AG09309 (cell line): ENCODE measurements at places on chromosomes 5 and 9.

- no peak for DNase-seq
These were observed 130.9 kb downstream of the C9orf50 start for GRCh38 chr9:129489838-129490582.

GRCh38 chr5:56409331-56410190 lies 176.4 kb upstream of the ANKRD55 start:
- DNase-seq, result peak; percentile 54

DNA sequence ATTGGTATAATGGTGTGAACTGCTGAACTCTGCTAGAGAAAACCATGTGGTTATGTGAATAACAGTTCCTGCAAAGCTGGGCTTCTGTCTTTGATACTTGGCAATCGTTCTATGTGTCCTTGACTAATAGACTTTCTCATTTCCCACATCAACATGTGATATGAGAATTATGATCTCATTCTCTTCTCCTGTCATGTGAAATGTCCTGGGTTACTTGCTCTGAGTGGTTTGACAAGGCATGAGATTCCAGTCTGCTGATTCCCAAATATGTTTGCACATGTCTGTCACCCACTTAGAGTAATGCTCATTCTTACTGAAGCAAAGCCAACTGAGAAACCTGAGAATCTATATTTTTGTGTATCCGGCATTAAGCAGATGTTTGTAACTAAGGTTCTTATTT lies 141.2 kb downstream of the PARP8 start:
- no peak for DNase-seq

- DNase-seq, result no peak
These were observed 47.8 kb downstream of the ST8SIA4 start for GRCh38 chr5:100855295-100855694.

GRCh38 chr5:5572010-5572865 lies 149.8 kb downstream of the ICE1 start:
- no peak for DNase-seq

GRCh38 chr9:93898026-93898425 lies 57.1 kb downstream of the BARX1 start:
- no peak for DNase-seq

DNA sequence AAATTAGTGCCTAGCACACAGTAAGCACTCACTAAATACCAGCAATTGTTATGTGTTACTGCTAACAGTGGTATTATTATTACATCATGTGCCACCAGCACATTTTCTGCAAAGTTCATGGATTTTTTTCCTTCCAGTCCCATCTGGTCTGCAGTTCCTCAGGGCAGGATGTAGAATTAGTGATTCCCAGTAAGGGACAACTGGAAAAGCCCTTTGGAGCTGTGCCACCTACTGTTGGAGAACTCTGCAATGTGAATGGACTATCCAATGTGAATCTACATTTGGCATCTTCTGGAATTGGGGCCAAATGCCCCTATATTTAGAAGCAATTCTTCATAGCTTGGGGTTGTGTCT lies 154.0 kb downstream of the CDH6 start:
- DNase-seq, result no peak

DNA sequence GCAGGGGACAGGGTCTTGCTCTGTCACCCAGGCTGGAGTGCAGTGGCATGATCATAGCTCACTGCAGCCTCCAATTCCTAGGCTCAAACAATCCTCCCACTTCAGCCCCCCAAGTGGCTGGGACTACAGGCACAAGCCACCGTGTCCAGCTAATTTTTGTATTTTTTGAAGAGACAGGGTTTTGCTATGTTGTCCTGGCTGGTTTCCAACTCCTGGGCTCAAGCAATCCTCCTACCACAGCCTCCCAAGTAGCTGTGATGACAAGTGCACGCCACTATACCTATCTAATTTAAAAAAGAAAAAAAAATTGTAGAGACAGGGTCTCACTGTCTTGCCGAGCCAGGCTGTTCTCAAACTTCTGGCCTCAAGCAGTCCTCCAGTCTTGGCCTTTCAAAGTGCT lies 31.6 kb upstream of the LECT2 start:
- no peak for DNase-seq

- DNase-seq, result no peak
These were observed 19.3 kb downstream of the ASS1 start for GRCh38 chr9:130463763-130464745.

DNA sequence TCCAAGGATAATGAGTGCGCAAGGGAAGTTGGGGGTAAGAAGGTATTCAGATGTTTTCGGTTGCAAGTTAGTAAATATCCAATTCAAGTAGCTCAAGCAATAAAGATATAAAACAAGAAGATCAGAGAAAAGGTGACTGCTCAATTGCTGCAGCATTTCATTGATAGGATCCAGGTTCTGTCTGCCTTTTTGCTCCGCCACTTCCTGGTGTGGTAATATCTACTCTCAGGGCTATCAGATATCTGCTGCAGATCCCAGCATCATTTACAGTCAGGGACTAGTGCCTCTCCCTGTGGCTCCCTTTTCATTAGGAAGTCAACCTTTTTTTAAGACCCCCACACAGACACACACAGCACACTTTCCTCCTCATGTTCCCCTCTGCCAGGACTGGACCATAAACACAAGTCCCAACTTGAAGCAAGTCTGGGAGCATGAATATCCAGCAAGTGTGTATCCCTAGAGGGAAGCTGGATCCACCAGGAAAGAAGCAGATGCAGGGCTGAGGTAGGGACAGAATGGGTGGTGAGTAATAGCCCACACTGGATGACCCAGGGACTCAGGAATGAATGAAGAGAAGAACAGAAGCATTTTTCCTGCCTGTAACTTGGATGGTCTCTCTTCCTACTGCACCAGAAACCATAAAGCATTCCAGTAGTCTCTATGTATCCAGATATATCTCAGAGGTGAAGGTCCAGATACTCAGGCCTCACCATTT lies 53.7 kb downstream of the ZNF622 start:
- no peak for DNase-seq

GRCh38 chr5:147415651-147416050 lies 94.2 kb downstream of the DPYSL3 start:
- no peak for DNase-seq

- DNase-seq, result no peak
These were observed 18.8 kb upstream of the TEK start for GRCh38 chr9:27090231-27090630.

GRCh38 chr9:73148447-73148937 lies 3.2 kb upstream of the ANXA1 start:
- DNase-seq, result no peak

- no peak for DNase-seq
These were observed 35.3 kb upstream of the IQGAP2 start for GRCh38 chr5:76367623-76368371.

DNA sequence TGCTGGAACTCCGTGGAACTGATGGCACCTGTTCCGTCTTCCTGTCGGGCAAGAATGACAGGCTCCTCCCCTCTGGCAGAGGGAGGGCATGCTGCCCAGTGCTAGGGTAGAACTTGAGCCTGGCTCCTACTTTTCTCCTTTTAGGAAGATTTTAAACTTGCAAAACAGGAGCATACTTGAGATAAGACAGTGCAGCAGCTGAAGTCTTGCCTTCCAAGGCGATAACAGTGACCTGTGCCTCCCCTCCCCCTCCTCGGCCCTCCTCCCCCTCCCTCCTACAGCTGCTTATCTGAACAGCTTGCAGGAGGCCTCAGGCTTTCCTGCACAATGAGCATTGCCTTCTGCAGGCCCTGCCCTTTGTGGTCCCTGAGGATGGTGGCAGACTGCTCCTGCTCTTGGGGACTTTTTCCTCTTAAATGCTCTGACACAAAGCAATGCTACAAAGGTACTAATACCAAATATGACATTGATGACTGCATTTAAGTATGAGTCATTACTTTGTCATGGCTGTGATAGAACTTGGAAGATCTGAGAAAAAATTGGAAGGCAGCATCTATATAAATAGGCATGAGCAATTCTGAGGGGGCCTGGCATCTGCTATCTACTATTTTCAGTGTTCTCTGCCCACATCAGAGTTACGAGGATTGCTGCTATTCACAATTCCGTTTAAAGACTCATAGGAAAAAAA lies 2.0 kb downstream of the GADD45G start:
- DNase-seq, result no peak

GRCh38 chr5:60210810-60211209 lies 317.3 kb upstream of the PDE4D start:
- DNase-seq, result no peak

- no peak for DNase-seq
These were observed 194.5 kb downstream of the ARL15 start for GRCh38 chr5:54115735-54116403.

DNA sequence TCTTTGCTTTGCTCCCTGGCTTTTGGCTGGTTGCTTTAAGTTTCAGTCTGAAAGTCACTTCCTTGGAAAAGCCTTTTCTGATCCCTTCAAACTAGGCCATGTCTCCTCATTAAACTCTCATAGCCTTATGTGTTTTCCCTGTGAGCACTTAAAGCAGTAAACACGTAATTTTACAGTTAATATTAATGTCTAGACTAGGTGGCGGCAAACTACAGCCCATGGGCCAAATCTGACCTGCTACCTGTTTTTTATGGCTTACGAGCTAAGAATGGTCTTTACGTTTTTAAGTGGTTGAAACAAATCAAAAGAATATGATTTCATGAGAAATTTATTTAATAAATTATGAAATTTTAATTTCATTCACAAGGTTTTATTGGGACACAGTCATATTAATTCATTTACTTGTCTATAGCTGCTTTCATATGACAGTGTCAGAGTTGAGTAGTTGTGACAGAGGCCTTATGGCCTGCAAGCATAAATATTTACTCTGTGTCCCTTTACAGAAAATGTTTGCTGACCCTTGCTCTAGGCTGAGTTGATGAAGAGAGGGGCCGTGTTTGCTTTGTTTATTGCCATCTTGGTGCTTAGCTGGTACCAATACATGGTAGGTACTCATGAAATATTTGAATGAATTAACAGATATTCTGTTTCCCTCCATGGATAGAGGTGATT lies 7.4 kb downstream of the SLC44A1 start:
- DNase-seq, result no peak

- DNase-seq, result no peak
These were observed 161.9 kb downstream of the ZSWIM6 start for GRCh38 chr5:61493973-61494372.

DNA sequence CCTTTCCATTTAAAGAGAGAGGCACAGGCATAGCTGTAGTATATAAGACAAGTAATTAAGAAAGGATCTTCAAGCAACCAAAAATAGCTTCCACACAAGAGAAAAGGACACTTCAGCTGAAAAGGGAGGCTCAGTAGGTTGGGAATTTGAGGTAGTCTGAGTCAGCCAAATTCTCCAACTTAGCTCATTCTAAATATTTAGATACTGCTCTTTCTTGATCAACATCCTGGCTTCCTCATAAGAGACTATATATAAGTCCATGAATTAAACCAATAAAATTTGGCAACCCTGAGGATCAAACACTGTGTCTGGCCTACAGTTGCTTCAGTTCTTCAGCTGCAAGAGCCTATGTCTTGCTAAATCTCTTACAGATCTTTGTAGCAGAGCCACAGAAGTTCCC lies 17.8 kb downstream of the HINT1 start:
- no peak for DNase-seq

- no peak for DNase-seq
These were observed 70.5 kb upstream of the NTRK2 start for GRCh38 chr9:84598921-84599636.

DNA sequence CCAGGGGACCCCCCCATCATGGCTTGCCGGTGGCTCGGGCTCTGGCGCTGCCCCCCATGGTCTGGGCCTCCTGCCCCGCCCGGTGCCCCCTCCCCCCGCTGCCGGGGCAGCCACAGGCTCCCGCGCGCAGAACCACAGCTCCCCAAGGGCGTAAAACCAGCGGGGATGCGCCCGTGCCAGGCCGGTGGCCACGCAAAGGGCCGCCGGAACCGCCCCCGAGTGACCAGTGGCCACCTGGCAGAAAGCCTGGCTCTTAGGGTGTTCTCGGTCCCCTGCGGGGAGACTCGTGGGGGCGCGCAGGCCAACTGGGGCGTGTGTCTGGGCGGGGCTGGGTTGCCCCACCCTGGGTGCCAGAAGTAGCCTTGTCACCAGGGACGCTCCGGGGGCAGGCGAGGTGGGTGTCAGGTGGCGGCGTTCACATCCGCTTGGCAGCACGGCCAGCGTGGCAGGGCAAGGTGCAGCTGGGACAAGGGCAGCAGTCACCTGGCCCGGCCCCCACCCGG lies 515 bp upstream of the AGPAT2 start:
- DNase-seq, result no peak

- no peak for DNase-seq
These were observed 14.2 kb downstream of the RFX3 start for GRCh38 chr9:3511551-3511950.

GRCh38 chr5:160075073-160075472 lies 44.2 kb downstream of the PWWP2A start:
- no peak for DNase-seq

DNA sequence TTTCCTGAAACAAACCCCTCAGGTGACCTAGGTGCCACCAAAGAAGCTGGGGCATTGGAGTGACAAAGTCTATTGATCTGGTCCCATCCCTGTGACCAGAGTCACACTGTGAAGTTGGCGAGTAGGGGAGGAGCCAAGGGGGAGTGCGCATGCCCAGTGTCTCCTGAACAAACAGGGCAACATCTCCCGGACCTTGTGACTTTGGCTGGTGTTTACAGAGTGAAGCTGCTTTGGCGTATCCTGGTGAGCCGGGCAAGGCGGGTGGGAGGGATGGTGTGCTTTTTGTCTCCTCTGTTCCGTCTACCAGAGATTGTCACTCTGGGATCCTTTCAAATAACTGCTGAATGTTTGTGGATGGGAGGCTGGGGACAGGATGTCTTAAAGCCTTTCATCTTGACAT lies 204.5 kb downstream of the HSPA4 start:
- DNase-seq, result no peak

GRCh38 chr5:170525470-170526211 lies 21.8 kb downstream of the KCNIP1 start:
- no peak for DNase-seq

- DNase-seq, result peak; percentile 82
These were observed 77.5 kb downstream of the SLC1A3 start for GRCh38 chr5:36683821-36684434.

DNA sequence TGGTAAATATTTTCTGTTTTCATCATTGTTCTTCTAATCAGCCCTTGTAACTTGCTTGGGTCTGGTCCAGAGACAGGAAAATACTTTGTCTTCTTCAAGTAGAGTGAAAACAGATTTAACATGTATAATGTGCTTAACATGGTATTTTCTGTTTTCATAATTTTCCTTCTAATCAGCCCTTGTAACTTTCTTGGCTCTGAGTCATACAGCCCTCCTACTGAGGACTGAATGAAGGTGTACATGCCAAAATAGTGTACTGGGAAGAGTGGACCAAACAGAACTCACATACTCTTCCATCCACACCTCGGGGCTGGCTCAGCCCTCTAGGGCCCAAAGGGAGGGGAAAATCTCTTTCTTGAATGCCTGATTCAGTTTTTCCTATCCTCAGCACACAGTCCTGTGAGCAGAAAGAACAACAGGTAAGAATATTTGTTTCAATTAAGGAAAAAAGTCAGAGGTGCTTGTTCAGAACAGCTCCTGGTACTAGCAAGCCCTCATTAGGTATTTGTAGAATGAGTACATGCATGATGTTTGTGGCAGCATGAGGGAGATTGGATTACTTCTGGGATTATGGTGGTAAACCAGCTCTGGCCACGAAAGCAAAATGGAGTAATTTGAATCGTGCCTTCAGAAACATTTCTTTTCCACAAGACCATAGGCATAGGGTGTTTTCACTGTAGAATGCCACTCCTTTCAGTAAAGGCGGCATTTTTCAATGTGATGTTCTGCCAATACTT lies 24.2 kb upstream of the MACIR start:
- DNase-seq, result no peak
